LNCaP clone FGC (cell line): ENCODE measurements at places on chromosomes 4 and X.

GRCh38 chr4:163175971-163176958 is 9.6 kb upstream of the NAF1 start:
- DNase-seq: no peak

- no peak for DNase-seq
These were observed 46.3 kb downstream of the ATP10D start for GRCh38 chr4:47531241-47531953.

DNA sequence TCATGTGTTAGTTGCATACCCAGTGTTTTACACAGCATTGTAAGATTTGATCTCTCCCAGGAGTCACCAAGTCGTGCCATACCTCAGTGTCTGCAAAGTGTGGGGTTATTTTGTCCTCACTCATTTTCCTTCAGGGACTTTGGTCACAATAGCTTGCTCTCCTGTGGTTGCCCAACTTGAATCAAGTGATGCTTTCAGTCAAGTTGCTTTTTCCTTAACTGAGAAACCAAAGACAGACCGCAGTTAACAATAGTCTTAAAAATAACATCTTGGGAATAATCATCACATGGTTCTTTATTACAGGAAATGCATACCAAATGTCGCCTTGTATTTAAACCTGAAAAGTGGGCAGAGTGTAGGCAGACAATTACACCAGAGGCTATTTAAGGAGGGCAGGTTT is 44.5 kb upstream of the NDP start:
- DNase-seq: no peak

DNA sequence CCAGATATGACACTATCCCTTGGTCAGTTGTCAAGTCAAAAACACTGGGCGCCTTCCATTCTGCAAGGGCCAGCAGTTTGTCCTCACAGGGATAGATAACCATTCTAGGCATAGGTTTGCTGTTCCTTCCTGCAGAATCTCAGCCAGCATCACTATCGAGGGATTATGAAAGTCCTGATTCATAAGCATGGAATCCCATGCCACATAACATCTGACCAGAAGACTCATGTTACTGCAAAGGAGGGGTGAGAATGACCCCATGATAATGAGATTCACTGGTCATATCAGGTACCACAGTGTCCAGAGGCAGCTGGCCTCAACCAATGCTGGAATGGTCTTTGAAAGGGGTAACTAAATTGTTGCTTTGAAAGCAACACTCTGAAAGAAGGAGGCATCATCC is 84.7 kb downstream of the OTC start:
- DNase-seq: no peak

GRCh38 chrX:13695601-13696115 is 6.7 kb downstream of the RAB9A start:
- DNase-seq: peak; percentile 51

- no peak for DNase-seq
These were observed 20.9 kb downstream of the FAM9C start for GRCh38 chrX:13023567-13023966.

DNA sequence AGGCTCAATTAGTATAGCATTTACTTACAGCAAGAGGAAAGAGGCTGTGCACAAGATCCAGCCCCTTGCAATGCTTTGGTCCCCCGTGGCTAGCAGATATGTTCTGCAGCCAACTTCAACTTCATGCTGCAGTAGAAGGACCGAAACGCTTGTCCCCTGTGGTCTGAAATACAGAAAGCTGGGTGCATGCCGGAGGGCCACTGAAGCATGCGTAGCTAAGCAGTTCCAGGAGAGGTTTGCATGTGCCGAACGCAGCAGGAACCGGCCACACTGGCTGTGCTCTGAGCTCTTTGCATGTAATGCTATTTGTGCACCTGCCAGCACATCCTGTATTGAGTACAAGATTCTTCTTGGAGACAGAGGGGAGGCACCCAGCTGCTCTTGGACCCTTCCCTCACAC is 35.8 kb upstream of the SHISA3 start:
- no peak for DNase-seq

DNA sequence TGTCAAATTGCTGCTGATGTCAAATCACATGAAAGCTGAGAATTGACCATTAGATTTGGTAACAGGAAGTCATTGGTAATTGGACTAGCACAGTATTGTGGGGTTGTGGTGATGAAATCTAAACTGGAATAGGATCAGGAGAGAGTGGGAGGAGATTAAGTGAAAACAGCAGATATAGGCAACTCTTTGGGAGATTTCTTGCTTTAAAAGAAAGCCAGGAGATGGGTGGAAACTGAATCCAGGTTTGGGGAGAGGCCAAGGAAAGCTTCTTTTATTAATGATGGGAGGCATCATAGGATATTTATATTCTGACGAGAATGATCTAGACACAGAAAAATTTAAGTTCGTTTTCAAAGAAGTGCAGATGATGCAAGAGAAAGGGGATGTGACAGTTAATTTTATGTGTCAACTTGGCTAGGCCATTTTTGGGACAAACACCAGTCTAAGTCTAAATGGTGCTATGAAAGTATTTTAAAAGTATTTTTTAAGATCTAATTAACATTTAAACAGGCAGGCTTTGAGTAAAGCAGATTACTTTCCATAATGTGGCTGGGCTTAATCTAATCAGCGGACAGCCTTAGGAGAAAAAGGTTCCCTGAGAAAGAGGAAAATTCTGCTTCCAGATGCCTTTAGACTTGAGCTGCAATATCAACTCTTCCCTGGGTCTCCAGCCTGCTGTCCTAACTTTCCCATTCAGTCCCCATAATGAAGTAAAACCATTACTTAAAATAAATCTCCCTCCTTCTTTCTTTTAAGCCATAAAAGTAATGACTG is 24.7 kb downstream of the SEC24D start:
- DNase-seq: no peak

GRCh38 chrX:68690936-68691501 is 43.6 kb downstream of the STARD8 start:
- DNase-seq: no peak

GRCh38 chr4:152369902-152370295 is 166.0 kb downstream of the FBXW7 start:
- no peak for DNase-seq

DNA sequence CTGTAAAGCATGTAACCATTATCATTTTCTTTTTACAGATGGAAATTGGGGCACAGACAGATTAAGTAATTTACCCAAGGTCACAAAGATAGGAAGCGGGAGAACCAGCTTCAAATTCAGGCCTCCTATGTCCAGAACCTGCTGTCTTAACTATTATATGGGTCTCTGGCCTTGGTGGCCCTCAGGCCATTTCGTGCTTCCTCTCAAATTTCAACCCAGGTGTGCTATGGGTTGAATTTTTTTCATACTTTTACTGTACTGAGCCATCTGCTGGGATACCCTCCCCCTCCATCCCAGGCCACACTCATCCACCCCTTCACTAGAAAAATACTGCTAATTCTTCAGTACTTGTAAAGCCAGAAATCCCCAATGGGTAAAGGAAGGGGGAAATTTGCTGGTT is 42.3 kb downstream of the KLF3 start:
- DNase-seq: no peak

DNA sequence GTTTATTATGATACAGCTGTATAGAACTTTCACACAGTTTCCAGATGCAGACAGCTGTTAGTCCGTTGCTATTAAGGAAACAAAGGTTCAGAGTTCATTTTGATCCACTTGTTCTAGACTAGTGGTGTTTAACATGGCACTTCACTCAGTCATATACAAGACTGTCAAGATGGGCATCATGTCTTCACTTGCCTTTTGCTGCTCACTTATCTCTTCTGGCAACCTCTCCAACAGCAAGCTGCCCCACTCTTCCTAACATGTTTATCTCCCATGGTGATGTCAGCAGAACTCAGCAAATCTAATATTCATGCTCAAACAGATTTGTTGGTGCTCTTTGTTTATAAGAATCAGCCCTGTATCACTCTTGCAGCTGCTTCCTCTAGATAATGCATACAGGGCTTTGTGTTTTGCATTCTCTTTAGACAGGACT is 236.2 kb upstream of the HAND2 start:
- DNase-seq: no peak

GRCh38 chr4:56434599-56435139 is 746 bp downstream of the PPAT start:
- DNase-seq: peak; percentile 54

DNA sequence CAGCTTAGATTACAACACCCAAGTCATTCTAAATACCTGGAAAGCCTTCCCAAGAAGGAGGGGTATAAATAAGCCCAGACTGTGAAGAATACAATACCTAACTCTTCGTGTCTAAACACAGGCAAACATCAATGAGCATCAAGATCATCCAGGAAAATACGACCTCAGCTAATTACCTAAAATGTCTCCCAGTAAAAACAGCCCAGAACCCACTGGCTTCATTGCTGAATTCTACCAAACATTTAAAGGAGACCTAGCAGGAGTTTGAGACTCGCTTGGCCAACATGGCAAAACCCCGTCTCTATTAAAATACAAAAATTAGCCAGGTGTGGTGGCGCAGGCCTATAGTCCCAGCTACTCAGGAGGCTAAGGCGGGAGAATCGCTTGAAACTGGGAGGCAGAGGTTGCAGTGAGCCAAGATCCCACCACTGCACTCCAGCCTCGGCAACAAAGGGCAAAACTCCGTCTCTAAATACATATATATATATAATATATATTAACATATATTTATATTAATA is 19.1 kb upstream of the HSFX4 start:
- DNase-seq: no peak

GRCh38 chrX:153608376-153608775 is 9.4 kb upstream of the CCNQ start:
- DNase-seq: no peak

DNA sequence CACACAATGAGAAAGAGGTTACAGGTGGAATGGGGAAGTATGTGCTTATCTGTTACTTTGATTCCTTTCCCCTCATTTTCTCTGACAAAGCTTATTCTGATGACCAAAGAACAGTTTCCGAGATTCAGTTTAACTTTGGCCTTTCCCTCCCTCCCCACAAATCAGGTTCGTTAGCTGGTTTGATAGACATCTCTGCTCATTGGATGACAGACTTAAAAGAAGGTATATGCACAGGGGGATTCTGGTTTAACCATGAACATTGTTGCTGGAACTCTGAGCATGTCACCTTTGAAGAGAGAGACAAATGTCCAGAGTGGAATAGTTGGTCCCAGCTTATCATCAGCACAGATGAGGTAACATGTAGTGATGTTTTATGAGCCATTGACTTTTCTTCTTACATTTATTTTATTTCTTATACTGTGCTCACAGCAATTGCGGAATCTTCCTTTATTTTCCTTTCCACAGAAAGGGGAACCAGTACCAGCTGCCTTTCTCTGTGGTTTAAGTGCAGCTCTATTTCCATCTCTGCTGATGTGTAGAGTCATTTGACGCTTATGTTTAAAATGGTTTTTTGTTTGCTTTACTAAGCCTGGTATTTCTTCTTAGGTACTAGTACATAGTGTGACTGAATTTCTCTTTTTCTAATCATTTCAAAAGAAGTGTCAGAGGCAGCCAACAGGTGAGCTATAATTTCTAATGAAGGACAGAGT is 125.0 kb downstream of the AKAP4 start:
- no peak for DNase-seq

DNA sequence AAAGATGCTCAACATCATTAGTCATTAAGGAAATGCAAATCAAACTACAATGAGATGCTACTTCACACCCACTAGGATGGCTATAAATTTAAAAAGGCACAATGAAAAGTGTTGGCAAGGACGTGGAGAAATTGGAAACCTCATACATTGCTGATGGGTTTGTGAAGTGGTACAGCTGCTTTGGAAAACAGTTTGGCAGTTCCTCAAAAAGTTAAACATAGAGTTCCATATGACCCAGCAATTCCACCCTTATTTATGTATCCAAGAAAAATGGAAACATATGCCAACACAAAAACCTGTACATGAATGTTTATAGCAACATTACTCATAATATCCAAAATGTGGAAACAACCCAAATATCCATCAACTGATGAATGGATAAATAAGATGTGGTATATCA is 101.3 kb upstream of the MAGEB10 start:
- no peak for DNase-seq

DNA sequence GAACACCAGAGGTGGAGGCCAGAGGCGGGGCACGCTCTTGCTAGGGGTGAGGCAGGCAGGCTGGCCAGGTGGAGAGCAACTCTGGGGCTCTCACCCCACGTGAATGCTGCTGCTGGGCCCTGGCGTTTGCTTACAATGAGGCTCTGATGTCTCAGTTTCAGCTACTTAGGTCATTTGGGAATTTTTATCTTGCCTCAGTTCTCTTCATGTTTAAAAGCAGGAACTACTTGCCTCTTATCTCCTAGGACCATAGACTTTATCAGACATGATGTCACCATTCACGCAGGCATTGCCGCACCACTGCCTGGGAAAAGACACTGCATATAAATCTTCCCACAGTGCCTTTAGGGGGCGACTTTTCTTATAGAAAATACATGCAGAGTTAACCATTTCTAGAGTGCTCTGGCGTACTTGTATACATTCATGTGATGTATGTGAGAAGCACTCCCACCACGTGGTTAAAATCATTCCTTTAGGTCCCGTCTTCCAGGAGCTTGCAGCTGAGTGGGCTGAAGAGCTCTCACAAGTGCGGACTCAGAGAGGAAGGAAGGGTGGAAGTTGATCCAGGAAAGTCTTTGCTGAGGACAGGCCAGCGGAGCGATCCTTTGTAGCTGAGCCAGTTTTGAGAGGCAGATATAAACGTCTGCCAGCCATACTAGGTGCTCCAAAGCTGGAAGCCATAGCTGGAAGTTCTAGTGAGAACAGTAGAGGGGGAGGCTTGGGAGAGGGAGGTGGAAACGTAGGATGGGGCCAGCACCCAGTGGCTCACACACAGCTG is 84.3 kb upstream of the CLDN34 start:
- no peak for DNase-seq

DNA sequence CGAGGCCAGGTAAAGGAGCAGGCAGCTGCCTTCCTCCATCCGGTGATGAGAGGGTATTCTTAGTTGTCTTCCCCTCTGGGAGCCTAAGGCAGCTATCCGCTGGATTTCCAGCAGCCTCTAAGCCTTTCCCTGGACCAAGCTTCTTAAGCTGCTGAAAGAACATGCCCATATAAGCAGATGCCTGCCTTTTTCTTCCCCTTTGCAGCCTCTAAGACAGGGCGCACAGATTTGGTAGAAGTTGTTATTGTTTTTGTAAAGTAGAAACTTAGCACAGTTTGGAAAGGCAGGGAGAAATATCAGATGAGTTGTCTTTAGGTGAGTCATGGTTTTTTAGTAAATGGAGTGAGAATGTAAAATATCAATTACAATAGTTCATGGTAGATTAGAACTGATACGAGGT is 210.8 kb downstream of the ARHGAP10 start:
- no peak for DNase-seq

- DNase-seq: no peak
These were observed 9.6 kb upstream of the SLAIN2 start for GRCh38 chr4:48331577-48332330.

DNA sequence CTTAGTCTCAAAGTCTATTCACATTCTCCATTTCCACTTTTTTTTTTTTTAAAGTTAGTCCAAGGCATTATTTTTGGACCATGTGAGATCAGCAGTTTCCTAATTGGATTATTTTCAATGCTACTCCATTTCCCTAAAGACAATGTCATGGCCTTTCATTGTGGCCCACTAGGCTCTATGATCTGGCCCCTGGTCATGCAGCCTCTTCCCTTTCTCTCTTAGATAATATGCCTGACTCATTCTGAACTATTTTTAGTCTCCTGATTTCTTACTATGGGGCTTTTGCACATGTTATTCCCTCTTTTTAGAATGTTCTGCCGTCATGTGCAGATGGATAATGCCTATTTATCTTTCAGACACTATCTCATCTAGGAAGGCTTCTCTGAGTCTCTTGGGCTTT is 157.3 kb downstream of the TMA16 start:
- DNase-seq: no peak

GRCh38 chrX:155767876-155768769 is 113.0 kb upstream of the VAMP7 start:
- no peak for DNase-seq
